ENCODE measurements at places on chromosomes 1 and 21.

GRCh38 chr1:91501523-91501851, 836 bp downstream of the CDC7 start:
- DNase-seq, result no peak

DNA sequence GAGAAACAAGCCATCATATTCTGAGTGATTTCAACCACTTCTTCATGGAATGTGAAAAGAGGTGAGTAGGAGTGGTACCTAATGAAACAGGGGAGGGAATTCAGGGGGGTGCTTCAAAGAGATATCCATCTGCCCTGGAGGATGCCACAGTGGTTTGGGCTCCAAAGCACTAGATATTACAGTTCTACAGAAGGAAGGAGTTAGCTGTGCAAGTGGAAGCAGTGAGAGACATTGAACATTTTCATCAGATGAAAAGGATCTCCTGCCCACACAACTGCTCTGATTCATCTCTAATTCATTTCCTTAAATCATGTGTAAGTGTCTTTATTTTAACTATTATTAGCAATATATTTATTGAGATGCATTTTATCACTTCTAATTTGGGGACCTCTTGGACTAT, 2.8 kb upstream of the RGS5 start:
- DNase-seq, result no peak

DNA sequence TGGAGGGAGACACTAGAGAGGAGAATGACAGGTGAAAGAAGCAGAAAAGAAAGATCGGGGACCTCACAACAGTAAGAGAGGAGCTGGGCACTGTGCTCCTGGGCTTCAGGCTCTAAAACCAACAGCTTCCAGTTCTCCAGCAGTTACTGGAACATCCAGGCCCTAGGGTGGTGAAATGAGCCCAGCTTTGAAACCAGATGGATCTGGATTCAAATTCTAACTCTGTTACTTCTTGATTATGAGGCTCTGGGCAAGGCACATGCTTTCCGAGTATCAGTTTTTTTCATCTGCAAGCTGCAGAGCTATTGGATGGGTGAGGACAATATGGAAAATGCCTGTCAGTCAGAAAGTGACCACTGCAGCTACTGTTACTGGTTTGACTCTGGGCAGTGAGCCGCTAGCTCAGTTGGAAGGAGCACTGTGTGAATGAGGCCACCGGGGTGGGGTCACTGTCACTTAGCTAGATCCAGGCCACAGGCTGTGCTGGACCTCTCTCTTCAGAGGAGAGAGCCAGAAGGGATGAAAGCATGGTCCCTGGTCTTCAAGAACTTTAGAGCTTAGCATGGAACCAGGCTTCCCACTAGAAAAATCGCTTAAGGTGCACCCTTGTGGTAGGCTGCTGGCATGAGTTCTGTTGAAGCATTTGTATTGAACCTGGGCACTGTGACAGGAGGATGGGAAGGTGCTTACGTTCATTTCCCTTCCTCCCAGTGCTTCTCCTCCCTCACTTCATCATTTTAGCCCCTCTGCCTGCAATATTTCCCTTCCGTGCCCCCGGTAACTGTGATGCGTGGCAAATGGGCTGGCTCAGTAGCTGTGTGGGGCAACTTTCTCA, 12.2 kb downstream of the PLEKHO1 start:
- no peak for DNase-seq

- DNase-seq, result no peak
These were observed 30.3 kb upstream of the PLA2G2C start for GRCh38 chr1:20216574-20216973.

DNA sequence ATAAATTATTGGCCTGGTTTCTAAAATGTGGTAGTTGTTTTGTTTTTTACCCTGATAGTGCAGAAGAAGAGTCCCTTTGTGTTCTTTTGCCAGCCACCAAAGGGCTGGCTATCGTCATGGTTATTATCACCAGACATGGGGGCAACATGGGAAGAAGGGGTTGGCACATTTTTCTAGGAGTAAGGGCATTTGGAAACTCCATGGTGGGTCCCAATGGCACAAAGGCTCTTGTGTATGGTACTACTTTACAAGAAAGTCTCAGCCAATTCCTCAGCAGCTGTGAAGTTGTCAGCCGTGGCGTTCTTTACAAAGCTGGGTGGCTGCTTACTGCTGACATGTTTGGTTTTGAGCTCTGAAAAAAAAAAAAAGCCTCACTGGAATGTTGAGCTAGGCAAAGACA, 330.4 kb upstream of the ESRRG start:
- DNase-seq, result no peak

DNA sequence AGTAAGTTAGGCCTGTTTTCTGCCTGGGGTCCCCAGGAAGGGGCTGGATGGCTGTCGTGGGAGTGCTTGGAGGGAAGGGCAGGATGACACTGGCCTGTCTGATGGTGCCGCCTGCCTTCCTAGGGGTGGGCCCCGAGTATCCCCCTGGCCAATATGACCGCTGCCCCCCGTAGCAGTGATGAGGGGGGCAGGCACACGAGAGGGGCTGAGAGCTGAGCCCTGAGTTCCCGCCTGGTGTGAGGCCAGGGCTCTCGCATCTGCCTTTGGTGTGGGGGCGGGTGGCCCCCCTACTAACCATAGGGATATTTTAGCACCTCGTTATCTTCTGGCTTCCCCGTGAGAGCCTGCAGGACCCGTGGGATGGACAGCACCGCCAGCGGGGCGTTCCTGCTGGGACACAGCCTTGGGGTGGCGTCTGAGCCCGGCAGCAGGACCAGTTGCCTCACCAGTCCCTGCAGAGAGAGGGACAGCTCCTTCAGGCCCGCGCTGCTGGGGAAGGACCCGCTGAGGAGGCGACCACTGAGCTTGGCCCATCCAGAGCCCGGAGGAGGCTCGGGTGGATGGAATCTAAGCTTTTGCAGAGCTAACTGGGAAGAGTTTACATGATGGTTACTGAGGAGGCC, 10.4 kb downstream of the KRTAP10-1 start:
- DNase-seq, result no peak

- DNase-seq, result no peak
These were observed 27.9 kb downstream of the S1PR1 start for GRCh38 chr1:101264697-101265096.

DNA sequence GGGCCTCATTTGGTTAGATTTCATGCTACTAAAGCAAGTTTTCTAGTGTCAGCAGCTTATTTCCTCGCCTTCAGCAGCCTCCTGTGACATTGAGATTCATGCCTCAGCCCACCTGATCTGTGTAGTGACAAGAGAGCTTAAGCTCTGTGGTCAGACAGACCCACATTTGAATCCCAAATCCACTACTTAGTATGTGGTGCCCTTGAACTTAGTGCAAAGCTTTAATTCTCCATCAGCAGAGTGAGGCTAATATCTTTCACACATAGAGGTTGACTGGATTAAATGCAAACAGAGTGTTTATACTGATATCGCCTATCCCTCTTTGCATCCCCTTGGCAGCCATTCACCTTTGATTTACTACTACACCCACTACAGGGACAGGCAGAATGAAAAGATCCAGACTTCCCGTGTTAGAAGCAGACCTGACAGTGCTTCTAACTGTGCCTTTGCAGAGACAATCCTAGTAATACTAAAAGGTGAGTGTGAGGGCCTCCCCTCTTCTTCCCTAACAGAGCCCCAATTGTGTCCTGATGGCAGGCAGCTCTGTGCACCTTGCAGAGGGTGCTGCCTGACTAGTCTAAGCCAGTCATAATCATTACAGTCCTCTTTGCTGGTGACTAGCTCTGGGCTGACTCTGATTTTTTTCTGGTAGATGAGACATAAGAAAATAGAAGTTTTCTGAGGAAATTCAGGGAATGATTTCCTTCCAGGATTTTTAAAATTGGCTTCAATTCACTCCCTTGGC, 264.0 kb downstream of the CTH start:
- DNase-seq, result no peak

- DNase-seq, result no peak
These were observed 7.0 kb downstream of the ENSA start for GRCh38 chr1:150622303-150622975.

- no peak for DNase-seq
These were observed 7.2 kb upstream of the COL6A1 start for GRCh38 chr21:45974073-45975019.

- no peak for DNase-seq
These were observed 62.0 kb downstream of the SIK1 start for GRCh38 chr21:43364851-43365424.

All from T-helper 2 cell (primary cell).